ENCODE measurements at places on chromosomes 1 and 21.

DNA sequence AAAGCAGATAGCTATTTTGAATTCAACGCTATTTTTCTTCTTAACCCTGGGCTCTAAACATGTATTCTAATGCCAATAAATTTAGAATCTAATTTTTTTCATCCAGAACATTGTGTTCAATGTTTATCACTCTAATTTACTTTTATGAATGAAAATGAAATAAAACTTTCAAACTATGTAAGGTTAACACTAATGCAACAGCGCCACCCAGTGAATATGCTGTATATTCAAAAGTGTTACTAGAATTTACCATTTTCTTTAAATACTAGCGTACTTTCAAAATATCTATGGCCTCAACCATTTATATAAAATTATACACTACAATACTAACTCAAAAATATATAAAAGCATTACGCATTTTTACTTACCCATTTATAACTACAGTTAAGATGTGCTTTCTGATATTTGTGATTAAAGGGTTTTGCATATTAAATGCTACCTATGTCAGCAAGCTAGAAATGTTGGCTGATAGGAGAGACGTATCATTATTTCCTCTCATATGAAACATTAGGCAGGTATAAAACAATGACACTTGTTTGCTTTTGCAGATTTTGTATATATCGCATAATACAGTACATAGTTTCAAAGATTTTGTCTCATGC is 5.9 kb upstream of the NUF2 start:
- DNase-seq: no peak

DNA sequence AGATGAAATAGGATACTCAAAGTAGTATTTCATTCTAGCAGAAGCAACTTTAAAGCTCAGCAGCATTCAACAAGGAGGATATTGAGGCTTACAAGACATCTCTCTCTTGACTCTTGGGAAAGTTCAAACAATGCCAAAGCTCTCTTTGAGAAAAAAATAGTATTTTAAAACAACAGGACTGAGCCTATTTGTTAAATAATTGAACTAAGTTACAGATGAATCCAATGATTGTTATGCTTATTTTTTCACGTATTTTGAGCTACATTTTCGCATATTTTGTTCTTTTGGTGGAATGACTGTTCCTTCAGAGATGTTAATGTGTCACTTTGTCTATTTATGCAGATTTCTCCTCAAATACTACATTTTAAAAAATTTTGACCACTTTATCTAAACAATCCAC is 200.7 kb downstream of the KCTD3 start:
- no peak for DNase-seq

DNA sequence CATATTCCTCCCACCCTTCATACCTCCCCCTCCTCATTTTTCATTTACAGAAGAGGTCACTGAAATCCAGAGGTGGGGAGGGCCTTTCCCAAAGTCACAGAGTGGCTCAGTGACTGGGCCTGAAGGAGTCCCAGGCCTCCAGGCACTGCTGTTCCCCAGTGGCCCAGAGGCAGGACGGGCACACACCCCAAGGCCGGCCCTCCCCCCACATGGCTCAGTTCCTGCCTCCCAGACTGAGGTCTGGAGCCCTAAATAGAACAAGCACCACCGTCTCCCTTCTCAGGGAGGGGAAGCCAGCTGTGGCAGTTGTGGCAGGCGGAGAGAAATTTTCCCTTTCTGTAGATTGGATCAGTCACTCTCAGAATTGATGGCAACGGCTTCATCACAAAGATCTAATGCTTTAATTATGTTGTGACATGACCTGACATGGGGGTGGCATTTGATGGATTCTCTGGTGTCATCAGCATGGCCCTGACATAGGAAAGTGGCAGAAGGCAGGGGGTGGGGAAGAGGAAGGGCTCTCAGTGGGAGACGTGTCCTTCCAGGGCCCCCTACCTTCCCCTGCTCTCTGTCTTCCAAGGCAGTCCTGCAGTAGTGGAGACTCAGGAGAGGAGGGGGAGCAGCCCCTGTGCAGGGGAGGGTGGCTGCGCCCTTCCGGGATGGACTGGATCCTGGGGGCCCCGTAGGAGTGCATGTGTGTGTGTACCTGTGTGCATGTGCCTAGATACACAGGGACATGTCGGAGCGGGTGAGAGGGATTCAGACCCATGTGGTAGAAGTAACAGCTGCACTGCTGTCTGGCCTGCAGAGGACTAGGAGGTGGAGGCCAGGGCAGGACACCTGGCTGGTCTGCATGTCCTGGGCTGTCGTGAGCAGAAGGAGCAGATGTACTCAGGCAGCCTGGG is 41.2 kb upstream of the FOXO6 start:
- no peak for DNase-seq

DNA sequence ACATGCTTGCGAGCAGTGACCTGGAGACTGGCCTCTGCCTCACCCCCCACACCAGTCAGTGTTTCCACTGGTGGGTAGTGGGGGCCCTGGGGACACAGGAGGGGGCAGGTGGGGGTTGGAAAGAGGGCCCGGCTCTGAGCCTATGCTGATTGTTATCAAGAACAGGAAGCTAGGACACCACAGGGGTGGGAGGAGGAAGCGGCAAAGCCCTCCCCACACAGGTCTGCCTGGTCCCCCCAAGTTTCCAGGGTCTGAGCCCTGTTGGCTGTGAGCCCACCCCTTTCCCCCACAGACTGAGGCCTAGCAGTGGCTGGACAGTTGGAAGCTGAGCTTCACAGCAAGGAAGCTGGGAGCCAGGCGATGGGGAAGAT is 1.6 kb upstream of the PTPN7 start:
- no peak for DNase-seq

DNA sequence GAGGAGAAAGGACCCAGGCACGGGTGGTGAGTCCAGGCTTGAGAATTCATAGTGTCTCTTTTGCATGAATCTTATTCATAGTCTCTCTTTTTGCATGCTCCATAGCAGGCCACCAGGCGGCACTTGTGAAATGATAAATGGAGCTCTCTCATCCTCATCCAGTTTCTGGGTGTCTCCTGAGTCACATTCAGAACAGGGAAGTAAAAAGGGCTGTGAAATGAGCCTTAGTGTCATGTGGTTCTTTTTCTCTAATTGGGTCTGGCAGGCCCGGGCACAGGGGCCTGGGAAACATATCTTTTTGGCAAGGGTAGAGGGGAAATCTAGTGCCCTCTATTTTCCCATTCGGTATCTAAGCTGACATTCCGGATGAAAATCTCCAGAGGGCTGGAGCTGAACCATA is 19.1 kb upstream of the NCF2 start:
- DNase-seq: no peak

All from GOT3 (cell line).